ENCODE measurements at places on chromosomes 16 and 17.

- DNase-seq, result no peak
These were observed 5.0 kb upstream of the TRAF4 start for GRCh38 chr17:28738680-28739384.

DNA sequence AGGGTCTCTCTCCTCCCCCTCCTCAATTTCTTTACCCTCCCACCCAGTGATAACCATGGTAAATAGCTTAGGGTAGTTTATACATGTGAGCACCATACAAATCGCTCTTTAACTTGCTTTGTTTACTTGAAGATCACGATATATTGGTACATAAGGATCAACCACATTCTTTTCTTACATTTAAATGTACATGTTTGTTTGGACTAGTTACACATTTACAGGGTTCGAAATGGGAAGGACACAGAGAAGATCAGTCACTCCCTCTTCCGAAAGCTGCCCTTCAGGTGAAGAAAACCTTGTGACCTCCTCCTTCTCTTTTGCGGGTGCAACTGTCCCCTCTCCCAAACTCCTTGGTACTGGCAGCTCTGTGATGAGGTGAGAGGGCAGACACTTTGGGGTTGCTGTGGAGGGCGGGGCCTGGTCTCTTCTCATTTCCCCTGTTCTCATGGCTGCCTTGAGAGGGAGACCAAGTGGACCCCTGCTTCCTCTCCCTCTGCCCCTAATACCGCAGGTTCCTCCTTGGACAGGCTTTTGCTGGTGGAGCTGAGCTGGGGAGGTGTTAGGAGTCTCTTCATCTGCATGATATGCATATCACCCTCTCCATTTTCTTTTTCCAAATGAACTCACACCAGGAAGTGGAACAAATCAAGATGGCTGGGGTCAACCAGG, 4.7 kb upstream of the PIK3R6 start:
- no peak for DNase-seq

DNA sequence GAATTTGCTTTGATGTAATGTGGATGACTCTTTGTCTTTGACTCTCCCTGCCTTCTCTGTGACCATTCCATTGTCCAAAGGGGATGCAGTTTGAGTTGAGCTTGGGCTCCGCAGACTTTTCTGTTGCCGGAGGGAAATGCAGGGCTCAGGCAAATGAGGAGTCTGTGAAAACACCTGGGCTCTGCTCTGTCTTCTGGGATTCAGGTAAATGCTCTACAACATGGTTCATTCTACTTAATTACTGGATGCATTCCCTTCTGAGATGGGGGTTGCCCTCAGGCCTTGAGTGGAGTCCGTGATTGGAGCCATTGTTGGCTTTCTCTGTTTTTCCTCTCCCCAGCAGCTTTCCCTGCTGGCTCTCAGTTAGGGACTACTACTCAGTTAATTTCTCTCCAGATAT, 26.4 kb upstream of the SPNS2 start:
- no peak for DNase-seq

DNA sequence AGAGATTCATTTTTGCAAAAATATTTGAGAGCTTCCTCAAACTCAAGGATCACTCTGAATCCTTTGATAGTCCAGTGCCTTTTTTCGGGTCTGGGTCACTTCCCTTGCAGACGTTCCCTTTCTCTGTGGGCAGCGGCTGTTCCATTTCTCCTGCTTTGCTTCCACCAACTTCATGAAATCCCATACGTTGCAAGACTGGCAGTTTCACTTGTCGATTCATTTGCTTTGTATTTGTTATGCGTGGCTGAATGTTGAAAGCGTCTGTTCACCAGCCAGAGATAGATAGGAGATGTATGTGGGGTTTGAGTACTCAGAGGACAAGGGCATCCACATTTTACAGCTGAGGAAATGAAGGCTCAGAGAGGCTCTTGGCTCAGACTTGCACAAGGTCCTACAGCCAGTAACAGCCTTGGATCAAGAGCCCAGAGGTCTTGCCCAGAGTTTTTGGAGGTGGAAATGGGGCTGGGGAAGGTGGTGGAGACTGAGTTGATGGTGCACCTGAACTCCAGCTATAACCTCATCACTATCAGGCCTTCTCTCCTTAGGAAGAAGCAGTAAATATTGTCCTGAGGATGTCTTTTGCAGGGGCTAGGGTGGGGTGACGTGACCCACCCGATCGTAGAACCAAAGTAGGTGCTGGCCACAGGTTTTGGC, 1.3 kb upstream of the CCDC102A start:
- no peak for DNase-seq
